Fibroblast of pulmonary artery (primary cell): ENCODE measurements at places on chromosomes 6 and 20.

- DNase-seq, result peak; percentile 26
Observed at GRCh38 chr6:7086488-7086887, 21.3 kb upstream of the RREB1 start.

DNA sequence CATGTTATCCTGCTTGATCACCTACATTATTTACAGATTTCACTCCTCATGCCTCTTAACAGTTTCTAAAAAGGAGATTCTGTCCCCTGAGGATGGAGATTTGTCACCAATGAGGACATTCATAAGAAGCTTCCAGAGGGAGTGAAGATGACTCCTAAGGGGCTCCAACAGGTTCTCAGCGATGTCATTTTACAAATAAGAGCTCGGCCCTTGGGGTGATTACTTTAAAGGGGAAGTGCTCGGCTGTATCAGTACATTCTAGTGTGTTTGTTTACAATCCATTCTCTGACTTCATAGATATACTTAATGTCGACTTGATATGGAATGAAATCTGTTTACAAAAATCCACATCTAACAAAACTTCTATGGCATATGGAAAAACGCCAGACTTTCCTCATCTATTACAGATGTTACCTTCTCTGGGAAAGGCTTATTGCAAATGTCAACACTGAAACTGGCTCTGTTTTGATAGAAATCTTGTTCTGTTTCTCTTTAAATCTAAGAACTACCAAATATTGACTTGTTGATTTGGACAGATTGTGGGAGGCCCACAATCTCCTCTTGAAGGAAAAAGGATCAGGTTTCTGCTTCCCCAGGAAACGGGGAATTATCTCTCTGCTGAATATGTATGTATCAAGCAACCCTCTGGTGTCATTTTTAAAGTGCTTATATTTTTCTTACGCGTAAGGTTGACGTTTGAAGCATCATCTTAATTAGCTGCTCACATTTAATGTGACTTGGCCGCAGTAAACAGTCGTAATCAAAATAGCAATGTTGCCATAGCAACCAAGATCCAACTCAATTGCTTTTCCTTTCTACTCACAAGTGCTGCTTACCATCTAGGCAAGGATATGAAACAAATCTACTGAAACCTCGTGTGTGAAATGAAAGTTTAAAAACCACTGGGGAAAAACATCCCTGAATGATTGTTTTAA lies 95.7 kb downstream of the SHLD1 start:
- DNase-seq, result peak; percentile 74

DNA sequence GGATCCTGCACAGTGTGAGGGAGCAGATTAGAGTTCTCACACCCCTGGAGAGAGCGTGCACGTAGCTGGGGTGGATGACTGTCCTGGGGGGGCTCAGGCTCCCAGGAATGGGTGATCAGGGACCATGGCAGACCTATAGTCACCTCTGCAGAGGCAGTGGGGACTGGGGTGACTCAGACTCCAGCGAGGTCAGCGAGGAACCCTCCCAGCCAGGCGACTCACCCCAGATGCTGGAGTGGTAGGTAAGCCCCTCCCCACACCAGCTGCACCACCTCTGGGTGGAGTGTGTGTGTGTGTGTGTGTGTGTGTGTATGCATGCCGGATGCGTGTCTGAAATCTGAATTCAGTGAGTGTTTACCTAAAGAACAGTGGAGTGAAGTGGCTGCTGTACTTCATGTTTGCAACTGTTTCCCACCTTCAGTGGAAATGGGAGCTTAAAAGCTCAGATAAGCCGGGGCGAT lies 17.4 kb upstream of the GTSF1L start:
- no peak for DNase-seq

DNA sequence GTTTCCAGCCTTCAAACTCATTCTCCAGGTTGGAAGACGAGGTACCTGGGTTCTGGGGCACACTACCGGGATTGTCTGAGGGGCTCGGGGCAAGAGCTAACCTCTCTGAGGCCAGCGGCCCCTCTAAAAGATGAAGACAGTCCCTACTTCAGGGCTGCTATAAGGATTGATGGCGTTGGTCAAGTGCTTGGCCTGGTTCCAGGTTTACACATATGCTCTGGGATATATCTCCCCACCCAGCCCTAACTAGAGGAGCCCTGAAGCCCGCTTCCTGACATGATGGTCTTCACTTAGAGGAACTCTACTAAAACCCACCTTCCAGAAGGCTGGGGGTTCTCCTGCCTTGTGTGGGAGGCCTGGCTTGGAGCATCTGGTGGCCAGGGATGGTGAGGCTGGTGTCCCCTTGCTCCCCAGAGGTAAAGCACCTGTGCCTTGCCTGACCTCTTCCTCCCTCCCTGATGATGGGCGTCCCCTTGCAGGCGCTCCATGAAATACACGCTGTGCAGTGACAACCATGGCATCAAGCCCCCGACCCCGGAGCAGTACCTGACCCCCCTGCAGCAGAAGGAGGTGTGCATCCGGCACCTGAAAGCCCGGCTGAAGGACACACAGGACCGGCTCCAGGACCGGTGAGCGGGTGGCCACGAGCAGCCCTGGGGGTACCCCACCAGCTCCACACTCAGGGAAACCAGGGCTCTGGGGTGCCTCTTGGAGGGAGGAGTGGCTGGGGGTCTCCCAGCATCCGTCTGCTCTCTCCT lies 28.7 kb downstream of the SDCBP2 start:
- DNase-seq, result no peak

- no peak for DNase-seq
Observed at GRCh38 chr6:156691018-156691417, 86.2 kb upstream of the ARID1B start.

GRCh38 chr6:112338166-112338709 lies 8.9 kb upstream of the RFPL4B start:
- DNase-seq, result no peak

- DNase-seq, result no peak
Observed at GRCh38 chr6:56104591-56104990, 142.8 kb downstream of the COL21A1 start.

DNA sequence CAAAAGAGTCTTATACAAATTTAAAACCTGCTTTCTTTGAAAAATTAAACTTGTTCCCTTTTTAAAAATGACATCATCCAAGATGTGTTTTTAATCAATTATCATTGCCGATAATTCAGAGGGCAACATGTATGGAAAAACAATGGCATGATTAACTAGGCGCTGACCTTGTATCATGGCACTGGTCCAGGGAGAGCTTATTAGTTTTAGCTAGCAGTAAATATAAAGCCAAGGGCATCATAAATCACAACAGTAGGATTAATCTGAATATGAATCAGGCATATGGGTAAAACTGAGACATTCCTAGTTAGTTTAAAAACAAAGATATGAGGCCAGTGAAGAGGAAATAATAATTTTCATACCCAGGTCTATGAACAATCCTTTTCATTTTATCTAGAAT lies 374.0 kb downstream of the HDGFL1 start:
- no peak for DNase-seq

DNA sequence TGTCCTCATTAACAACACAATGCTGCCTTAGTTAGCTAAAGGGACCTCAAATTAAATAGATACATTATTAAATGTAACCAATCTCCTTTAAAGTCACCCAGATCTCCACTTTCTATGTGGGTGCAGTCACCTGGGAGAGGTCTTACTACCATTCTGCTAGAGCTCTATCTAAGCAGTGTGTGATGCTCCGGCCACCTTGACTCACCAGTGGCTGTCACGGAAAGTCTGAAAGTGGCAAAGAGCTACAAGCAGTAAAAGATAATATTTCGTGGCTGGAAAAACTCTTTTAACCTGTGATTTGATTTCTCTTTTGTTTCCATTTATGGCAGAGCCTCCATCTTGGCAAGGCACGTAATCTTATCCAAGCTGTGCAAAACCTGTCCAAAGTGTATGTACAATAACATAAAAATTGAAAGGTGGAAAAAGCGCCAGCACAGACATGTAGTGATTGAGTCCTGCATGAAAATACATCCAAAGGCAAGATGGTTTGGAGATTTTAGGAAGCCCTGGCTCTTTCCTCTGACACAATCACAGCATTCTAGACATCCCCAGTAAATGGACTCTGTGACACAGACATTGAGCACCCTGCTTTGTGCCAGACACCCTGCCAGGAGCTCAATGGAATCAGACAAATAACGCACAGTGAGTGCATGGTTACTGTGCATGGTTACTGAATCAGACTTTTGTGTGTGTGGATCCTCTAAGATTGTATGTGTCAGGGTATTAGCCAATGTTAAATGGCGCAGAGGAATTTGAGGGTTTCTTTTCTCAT lies 116.6 kb downstream of the ADAT2 start:
- DNase-seq, result no peak

GRCh38 chr6:134394905-134395304 lies 77.0 kb upstream of the SGK1 start:
- no peak for DNase-seq

DNA sequence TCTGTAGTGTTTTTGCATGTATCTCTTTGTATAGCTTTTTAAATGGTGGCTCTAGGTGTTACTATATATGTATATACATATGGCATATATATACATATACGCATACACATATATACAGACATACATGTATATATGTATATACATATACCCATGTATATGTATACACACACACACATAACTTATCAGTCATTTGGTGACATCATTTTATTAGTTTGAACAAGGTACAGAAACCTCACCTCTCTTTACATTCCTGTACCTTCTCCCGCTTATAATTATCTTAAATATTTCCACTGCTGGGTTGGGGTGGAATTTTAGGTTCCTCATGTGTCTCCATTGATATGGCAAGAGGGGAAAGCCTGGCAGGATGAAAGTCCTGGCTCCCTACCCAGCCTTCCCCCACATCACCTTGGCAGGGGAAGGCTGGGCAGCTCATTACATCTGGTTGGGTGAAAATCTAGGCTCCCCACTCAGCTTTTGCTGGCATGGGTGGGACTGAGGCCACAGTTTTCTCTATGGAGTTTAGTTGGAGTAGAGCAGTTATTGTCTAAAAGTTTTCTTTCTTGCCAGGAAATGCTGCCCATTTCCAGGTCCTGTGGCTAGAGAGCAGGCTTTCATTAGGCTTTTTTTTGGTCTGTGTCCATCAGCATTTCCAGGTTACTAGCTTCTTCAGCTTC lies 7.6 kb downstream of the GLO1 start:
- DNase-seq, result no peak
